Activated T-helper 2 cell treated with anti-CD3 and anti-CD28 coated beads, Interferon-gamma antibody, Interleukin-2, Interleukin-4, amounts not matched to agents 10 μg/mL and 5 μg/mL and 100 μg/mL, durations not matched to agents 14 hours and 24 hours and 36 hours (primary cell): ENCODE measurements at places on chromosomes 5 and 9. TPM values are rescaled to one million over a fixed set of nuclear protein-coding genes. Genes with fewer than 3 reads are reported as not detected.
A peak's percentile ranks its signal among the peaks of the same experiment; 100 is the strongest.

GRCh38 chr5:140083120-140083519 is 30.8 kb upstream of the PURA start:
- no peak overlapping the region for H3K27ac ChIP-seq
- DNase-seq = no peak
- H3K27me3 ChIP-seq = peaks cover 45% of the 10 kb centered on the region

- H3K27ac ChIP-seq = no peak overlapping the region
- no peak for DNase-seq
- H3K36me3 ChIP-seq = no peaks in the 10 kb centered on the region
- H3K4me1 ChIP-seq = no peaks in the 10 kb centered on the region
Measured at GRCh38 chr5:138639326-138639725, 64.1 kb upstream of the HSPA9 start.

Gene AQP7
- total RNA-seq = not detected in 2 replicates

DNA sequence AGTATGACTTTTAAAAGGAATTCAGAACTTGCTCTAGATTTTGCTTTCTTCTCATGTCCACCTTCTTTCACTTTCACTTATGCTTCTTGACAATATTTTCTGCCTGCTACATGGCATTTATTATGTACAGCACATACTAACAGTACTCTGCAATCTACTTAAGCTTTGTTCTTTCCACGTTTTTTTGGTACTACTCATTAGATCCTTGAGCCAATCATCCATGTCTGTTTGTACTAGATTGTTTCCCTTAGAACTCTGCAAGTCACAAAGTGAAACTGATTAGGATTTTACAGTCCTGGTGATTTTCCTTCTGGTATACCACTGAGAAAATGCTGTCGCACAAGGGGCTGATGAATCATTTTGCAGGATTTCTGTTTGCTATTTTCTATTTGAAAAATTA is 78.3 kb downstream of the PARP8 start:
- H3K4me1 ChIP-seq = peaks cover 56% of the 10 kb centered on the region
- DNase-seq = no peak
- H3K27me3 ChIP-seq = no peaks in the 10 kb centered on the region
- H3K27ac ChIP-seq = peak overlapping the region; percentile 83
- H3K36me3 ChIP-seq = peaks cover 15% of the 10 kb centered on the region
- H3K4me3 ChIP-seq = peak overlapping the region; percentile 79

DNA sequence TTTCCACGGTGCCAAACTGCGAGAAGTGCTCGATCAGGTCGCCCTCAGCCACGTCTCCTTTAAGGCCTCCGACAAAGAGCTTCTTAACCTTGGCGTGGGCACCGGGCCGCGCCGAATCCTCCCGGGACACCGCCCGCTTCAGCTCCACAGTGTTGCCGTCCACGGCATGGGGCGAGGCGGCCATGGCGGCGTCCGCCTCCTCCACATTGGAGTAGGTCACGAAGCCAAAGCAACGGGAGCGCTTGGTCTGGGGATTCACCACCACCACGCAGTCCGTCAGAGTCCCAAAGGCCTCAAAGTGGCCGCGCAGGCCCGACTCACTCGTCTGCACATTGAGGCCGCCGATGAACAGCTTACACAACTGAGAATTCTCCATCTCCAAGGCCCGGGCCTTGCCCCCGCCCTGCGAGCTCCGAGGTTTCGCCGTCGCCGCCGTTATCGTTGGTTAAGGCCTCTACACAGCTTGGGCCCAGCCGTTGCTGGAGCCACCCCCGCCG is 424 bp downstream of the HNRNPA0 start:
- DNase-seq = no peak
- H3K4me3 ChIP-seq = peak overlapping the region; percentile 99
- H3K27ac ChIP-seq = peak overlapping the region; percentile 100
- H3K27me3 ChIP-seq = no peaks in the 10 kb centered on the region
- peaks cover 21% of the 10 kb centered on the region for H3K4me1 ChIP-seq

Gene IRX2
- not detected in 2 replicates for total RNA-seq

- H3K27ac ChIP-seq = no peak overlapping the region
- H3K4me3 ChIP-seq = no peak overlapping the region
- no peak for DNase-seq
- peaks cover 6% of the 10 kb centered on the region for H3K27me3 ChIP-seq
- H3K4me1 ChIP-seq = no peaks in the 10 kb centered on the region
Measured at GRCh38 chr9:90569511-90569910, 73.1 kb downstream of the DIRAS2 start.

Gene PGGT1B
- total RNA-seq = 39.1 and 39.5 TPM in 2 replicates

- H3K36me3 ChIP-seq = no peaks in the 10 kb centered on the region
- H3K27me3 ChIP-seq = no peaks in the 10 kb centered on the region
- no peaks in the 10 kb centered on the region for H3K4me1 ChIP-seq
Measured at GRCh38 chr5:7728076-7728475, 122.9 kb downstream of the CFAP90 start.

Gene SAXO1
- total RNA-seq = not detected in 2 replicates

GRCh38 chr5:93995126-93995621 is 253.8 kb upstream of the POU5F2 start:
- H3K27ac ChIP-seq = no peak overlapping the region
- no peak overlapping the region for H3K4me3 ChIP-seq
- H3K36me3 ChIP-seq = peaks cover 3% of the 10 kb centered on the region
- H3K4me1 ChIP-seq = peaks cover 3% of the 10 kb centered on the region

GRCh38 chr5:4661326-4661725 is 478.8 kb upstream of the ADAMTS16 start:
- H3K4me3 ChIP-seq = no peak overlapping the region
- H3K27ac ChIP-seq = no peak overlapping the region
- no peaks in the 10 kb centered on the region for H3K27me3 ChIP-seq

- H3K4me3 ChIP-seq = no peak overlapping the region
- H3K4me1 ChIP-seq = no peaks in the 10 kb centered on the region
- DNase-seq = no peak
Measured at GRCh38 chr5:147985608-147986007, 78.2 kb upstream of the SPINK5 start.

DNA sequence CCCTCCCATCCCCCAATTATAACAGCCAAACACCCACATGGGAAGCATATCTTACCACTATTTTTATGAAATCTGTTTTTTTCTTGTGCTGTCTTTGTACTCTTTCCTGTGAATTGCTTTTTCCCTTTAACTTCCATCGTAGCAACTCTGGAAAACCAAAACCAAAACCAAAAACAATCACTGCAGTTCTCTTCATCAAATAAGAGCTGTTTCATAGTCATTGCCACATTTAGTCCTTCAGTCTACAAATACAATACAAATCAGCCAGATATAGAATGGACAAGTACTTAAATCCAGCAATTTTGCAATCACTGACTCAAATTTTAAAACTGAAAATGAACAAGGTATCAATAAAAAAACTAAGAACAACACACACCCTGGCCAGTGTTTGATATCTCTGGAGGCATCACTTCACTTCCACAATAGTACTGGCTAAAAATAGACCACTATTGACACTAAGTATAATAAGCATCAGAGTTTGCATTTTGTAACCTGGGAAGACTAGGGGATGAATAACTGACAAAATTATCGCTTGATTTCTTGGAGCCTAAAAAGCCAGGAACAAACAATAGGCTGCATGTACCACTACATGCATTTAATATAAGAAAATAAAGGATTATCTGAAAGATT is 5.4 kb downstream of the PUM3 start:
- no peaks in the 10 kb centered on the region for H3K27me3 ChIP-seq
- no peak overlapping the region for H3K27ac ChIP-seq
- DNase-seq = no peak
- peaks cover 23% of the 10 kb centered on the region for H3K4me1 ChIP-seq

DNA sequence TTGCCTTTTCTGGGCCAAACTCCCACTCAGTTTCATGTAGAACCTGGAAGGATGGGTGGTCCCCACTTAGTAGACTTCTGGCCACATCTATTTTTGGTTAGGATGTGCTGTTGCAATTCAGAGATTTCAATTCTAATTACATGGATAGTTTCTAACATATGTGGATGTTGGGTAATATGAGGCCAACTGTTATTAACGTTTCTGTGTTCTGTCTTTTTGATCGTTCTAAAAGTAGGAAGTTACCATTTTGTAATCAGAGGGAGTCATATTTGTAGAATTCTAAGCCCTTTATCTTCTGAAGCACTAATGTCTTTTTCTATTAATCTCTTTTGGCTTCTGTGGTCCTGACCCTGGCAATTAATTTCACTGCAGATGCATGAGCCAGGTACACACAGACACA is 141.6 kb upstream of the SPEF2 start:
- DNase-seq = no peak
